ENCODE measurements at places on chromosomes 7 and 10.

DNA sequence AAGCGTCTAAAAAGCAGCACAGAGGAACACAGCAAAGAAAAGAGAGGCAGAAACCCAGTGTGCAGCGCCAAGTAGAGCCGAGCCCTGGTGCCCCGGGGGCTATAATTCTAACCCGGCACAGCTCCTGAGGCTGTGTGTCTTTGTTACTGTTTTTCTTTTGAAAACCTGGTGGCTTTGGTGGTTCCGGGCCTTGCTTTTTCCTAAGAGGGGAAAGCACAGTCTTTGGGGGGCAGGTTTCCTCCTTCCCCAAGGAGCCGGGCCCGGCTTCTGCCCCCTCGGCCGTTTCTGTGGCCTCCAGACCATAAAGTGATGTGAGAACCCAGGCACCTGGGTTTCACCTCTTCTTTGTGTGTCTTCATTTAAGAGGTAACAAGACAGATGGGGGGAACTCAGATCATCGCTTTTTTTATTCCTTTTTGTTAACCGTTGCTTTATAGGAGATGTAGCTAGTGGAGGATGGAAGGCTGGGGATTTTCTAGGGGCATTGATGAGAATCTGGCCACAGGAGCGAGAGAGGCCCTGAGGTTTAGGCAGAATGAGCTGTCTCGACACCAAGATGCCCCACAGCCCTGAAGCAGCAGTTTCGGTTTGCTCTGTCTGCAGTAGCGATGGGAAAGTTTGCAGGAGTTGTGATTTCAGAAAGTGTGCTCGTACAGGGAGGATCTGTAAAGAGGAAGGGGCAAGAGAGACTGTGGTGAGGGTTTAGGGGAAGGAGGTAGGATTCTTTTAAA, 367.8 kb upstream of the GALNT17 start:
- DNase-seq, result no peak

GRCh38 chr7:20598459-20599309, 16.8 kb upstream of the ABCB5 start:
- peak; percentile 91 for DNase-seq

- no peak for DNase-seq
Measured at GRCh38 chr10:107427016-107427415, 262.5 kb upstream of the SORCS1 start.

GRCh38 chr7:23490357-23491135, 20.3 kb upstream of the IGF2BP3 start:
- DNase-seq, result no peak

DNA sequence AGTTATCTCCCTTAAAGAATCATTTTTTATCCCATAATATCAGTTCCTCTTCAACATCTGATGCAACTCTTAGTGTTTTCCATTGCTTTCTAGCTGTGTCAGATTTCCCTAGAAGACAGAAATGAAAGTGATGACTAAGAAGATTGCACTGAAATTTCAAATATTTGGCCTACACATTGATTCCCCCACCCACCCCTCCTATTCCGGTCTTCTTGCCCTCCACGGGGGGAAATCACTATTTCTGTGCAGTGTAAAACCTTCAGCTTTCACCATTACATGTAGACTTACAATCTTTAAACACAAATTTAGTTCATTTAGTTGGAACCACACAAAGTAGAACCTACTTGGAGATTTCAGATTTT, 63.7 kb upstream of the IL6 start:
- no peak for DNase-seq

DNA sequence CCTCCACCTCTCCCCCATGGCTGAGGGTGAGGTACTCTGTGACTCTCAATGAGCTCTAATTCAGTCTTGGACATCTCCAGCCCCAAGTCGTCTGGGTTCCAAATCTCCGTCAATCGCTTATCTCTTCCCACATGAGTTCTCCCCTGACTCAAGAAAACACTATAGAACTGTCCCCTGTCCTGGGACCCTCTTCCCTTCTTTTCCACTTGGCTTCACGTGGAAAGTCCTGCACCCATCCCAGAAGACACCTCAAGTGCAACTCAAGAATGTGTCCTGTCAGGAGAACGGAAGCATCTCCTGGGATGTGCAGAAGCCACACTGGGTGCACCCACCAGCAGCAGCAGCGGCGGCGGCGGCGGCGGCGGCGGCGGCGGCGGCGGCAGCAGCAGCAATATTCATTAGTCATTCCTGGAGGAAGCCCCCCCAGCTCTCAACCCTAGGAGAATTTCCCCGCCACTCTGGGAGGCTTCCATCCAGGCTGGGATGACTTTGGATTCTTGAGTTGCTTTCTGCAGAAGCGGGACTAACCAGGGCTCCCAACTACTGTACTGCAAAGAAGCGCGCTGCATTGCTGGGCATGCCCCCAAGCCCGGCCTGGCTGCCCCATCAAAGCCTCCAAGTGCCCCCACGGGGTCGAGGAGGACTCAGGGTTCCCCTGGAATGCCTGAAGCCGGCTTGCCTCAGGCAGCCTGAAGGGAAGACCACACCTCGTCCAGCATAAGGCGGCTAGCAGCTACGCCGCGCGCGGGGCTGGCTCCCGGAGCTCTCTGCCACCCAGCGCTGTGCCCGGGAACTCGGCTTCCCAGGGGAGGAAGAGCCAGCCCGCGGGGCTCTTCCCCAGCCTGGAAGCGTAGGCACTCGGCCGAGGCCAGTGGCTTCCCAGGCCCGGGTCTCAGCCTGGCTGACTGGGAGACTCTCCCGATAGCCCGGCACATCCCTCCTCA, 1.0 kb downstream of the CRTAC1 start:
- no peak for DNase-seq

GRCh38 chr10:93745408-93746065, 12.2 kb upstream of the LGI1 start:
- no peak for DNase-seq

GRCh38 chr10:43322331-43322730, 49.1 kb upstream of the FXYD4 start:
- DNase-seq, result no peak

- DNase-seq, result peak; percentile 33
Measured at GRCh38 chr10:101354328-101355071, 535 bp downstream of the BTRC start.

DNA sequence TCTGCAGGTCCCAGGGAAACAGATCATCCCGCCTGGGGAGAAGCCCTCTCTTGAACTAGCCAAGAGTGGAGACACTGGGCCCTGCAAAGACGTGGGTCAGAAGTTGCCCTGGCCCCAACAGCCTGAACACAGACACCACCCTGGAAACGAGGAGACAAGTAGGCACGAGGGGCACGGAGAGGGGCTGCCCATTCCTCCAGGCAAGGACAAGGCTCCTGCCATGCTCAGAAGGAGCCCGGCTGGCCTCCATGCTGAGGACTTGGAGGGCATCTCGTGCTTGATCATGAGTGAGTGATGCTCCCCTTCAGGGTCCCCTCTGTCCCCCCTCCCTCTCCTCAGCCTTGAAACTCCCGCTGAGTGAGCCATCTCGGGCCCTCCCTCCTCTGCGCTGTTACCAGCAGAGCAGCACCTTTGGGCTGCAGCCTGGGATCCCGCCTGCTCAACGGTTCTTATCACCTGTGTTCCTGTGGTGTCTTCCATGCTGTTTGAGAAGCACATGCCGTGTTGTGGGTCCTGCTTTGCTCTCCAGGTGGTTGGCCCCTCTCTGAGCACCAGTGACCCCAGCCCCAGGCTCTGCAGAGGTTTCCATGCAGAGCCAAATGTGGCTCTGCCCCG, 544.3 kb downstream of the TCERG1L start:
- DNase-seq, result no peak

GRCh38 chr10:10225136-10225676, 792.5 kb upstream of the CELF2 start:
- no peak for DNase-seq

Measured in SHP77 treated with DMSO at 0.1 percent for 48 hours (cell line).